ENCODE measurements at places on chromosomes 16 and 17. TPM values are rescaled to one million over a fixed set of nuclear protein-coding genes. Genes with fewer than 3 reads are reported as not detected.

- DNase-seq = peak; percentile 51
These were observed 148.7 kb upstream of the ZFHX3 start for GRCh38 chr16:73196670-73197069.

DNA sequence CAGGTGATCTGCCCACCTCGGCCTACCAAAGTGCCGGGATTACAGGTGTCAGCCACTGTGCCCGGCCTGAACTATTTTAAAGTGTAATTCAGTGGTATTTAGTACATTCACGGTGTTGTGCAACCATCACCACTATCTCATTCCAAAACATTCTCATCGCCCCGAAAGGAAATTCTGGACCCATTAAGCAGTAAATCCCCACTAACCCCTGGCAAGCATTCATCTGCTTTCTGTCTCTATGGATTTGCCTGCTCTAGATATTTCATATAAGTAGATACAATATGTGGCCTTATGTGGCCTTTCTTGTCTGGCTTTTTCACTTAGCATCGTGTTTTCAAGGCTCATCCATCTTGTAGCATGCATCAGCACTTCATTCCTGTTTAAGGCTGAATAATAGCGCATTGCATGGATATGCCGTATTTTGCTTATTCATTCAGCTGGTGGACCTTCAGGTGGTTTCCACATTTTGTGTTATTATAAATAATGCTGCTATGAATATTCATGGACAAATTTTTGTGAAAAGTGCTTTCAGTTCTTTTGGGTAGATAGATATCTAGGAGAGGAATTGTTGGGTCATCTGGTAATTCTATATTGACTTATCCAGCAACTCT lies 8.4 kb upstream of the HERPUD1 start:
- no peak for DNase-seq

DNA sequence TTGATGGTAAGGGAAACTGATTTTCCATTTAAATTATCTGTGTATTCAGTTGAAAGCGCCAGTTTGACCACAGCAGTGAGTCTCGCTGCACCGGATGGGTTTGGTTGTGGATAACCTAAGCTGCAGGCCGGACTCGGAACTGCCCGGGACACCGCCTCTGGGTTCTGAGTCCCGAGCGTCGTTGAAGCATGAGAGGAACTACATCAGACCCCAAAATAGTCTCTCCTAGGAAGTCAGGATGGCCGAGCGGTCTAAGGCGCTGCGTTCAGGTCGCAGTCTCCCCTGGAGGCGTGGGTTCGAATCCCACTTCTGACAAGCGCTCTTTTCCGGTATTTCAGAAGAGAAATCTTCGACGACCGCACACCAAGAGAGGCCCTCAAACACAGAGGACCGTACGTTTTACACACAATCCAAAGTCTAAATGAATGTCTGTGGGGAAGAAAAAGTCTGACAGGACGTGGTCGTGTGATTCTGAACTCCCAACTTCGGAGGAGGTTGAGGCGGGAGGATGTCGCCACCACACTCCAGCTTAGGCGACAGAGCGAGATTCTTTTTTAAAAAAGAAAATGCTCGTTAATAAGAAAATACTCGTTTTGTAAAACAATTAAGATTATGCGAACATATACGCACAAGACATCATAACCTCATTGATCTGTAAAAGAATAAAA lies 15.4 kb upstream of the PLLP start:
- peak; percentile 80 for DNase-seq

DNA sequence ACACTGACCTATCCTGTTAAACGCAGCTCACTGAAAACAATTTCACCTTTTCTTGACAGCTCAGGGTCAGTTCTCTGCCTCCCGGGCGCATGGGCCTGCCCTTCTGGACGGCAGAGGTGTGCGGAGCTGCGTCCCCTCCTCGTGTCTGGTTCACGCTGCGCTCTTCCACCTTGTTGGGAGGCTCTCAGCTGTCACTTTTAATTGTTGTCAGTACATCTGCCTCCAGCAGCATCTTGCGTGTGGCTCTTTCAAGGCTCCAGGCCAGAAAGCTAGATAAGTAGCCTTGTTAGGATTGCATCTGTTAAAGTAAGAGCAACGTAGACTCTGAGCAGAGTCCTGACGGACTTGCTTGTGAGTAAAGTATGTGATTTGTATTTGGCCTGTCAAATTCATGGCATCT lies 59.4 kb downstream of the MGAT5B start:
- DNase-seq = no peak

DNA sequence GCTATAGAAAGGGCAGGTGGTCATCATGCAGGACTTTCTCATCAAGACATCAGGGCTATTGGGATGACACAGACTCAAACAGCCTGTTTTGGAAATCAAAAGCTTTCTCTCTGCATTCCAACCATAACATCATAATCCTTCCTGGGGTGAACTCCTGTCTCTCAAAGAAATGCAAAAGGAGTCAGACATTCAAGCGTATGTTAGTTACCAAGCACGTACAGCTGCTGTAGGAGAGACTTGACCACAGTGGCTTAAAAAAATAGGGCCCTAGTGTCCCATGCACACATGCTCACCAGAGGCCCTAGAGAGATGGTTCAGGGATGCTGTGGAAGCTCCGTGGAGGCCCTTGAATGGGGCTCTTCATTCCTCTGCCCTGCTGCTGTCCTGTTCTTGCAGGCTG lies 24.6 kb upstream of the FOXF1 start:
- DNase-seq = no peak

DNA sequence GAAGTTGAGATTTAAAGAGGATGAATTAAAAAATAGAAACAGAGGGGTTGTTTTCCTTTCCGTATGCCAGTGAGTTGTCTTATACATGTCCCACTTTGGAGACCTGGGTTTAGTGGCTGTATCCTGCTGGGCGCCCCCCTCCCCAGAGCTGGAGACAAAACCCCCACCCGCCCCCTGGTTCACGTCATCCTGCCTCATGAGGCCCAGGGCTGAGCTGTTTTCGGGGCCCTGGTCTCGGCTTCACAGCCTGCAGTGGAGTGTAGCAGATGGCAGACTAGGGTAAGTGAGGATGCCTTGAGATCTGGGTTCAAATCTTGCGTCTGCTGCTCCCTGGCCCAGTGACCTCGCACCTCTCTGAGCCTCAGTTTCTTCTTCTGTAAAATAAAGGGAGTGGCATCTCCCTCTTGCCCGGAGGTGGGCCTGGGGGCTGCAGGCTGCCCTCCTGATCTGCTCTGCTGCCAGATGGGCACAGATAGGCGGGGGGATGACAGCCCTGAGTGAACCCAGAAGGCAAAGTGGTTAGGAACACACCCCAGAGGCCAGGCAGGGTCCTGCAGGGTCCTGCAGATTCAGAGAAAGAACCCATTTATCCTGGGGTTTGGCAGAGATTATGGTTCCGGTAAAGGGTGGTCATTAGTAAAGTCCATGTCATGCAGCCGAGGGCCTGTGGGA lies 45.1 kb downstream of the SOCS3 start:
- no peak for DNase-seq

- no peak for DNase-seq
These were observed 5.8 kb downstream of the CBLN1 start for GRCh38 chr16:49275870-49276269.

- no peak for DNase-seq
These were observed 14.6 kb downstream of the STH start for GRCh38 chr17:46013502-46014165.

- no peak for DNase-seq
These were observed 217.4 kb upstream of the PSMD7 start for GRCh38 chr16:74079232-74079586.

GRCh38 chr17:80012765-80013741 lies 22.6 kb downstream of the TBC1D16 start:
- DNase-seq = no peak

GRCh38 chr16:50651835-50652438 lies 29.2 kb downstream of the SNX20 start:
- DNase-seq = no peak

GRCh38 chr17:47279062-47279801 lies 25.6 kb downstream of the ITGB3 start:
- no peak for DNase-seq

- DNase-seq = no peak
These were observed 28.7 kb upstream of the ABCA6 start for GRCh38 chr17:69170377-69170776.

DNA sequence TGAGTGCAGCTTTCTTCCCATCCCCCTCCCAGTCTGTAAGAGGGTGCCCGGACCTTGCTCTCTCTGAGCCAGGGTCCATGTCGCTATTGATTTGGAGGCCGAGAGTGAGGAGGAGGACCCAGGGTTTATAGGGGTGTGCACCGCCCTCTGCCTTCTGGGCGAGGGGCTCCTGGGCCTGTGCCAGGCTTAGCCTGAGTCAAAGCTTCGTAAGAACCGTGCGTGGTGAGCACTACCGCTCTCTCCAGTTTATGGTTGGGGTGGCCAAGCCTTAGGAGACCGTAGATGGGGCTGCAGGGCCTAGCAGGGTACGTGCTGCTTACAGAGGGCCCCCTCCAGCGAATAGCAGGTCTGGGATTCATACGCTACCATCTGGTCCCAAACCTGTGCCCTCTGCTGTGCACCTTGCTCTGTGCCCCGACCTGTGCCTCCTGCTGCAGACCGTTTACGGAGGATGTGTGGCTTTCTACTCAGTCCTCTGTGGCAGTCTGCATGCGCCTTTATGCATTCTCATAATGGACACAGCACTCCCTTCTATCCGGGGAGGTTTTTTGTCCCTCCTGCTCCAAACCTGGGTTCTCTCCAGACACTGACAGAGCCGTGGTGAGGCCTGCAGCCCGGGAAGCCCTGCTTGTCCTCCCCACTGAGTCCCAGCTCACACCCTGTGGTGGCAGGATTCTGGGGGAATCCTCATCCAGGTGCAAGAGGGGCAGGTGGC lies 54.7 kb downstream of the PGS1 start:
- DNase-seq = no peak

- DNase-seq = no peak
These were observed 367.4 kb downstream of the HAPSTR1 start for GRCh38 chr16:9458816-9459215.

GRCh38 chr17:17787568-17787967 lies 49.2 kb downstream of the SREBF1 start:
- DNase-seq = no peak

GRCh38 chr17:77419547-77420094 lies 278.9 kb downstream of the SEC14L1 start:
- peak; percentile 79 for DNase-seq

GRCh38 chr17:70098030-70098429 lies 23.0 kb downstream of the KCNJ16 start:
- no peak for DNase-seq

GRCh38 chr16:48008011-48008525 lies 147.7 kb downstream of the ABCC12 start:
- peak; percentile 11 for DNase-seq

DNA sequence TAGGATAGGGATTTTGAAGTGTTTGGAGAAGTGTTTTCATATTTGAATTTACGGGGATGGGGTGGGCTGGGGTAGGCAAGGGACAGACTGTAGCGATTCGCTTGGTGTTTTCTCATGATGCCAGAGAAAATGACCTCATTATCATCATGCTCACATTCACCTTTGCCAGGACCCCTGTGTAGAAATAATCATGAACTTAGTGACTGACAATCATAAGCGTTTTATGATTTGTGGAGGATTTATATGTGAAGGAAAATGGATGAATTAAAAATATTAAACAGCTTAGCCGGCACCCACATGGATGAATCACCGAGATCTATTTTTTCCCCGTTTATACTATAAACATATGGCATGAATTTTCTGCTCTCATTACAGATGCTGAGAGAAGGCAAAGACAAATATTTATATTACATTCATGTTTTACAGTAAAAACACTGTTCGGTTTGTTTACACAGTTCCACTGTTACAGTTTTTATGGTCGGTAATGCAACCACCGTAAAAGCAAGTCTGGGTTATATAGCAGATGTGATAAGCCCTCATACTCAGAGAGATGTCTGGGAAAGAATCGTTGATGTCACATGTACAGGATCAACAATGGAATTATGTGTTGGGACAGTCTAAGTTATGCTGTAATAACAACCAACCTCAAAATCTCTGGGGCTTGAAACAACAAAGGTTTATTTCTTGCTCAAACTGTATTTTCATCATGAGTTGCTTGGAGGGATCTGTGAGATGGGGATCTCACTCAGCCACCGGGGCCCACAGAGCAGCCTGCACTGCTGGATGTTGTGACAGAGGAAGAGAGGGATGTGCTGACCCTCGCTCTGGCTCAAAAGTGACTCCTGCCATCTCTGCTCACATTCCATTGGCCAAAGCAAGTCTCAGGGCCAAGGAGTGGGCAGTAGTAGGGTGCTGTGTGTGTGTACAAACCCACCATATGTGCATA lies 85.1 kb downstream of the WWOX start:
- peak; percentile 22 for DNase-seq

DNA sequence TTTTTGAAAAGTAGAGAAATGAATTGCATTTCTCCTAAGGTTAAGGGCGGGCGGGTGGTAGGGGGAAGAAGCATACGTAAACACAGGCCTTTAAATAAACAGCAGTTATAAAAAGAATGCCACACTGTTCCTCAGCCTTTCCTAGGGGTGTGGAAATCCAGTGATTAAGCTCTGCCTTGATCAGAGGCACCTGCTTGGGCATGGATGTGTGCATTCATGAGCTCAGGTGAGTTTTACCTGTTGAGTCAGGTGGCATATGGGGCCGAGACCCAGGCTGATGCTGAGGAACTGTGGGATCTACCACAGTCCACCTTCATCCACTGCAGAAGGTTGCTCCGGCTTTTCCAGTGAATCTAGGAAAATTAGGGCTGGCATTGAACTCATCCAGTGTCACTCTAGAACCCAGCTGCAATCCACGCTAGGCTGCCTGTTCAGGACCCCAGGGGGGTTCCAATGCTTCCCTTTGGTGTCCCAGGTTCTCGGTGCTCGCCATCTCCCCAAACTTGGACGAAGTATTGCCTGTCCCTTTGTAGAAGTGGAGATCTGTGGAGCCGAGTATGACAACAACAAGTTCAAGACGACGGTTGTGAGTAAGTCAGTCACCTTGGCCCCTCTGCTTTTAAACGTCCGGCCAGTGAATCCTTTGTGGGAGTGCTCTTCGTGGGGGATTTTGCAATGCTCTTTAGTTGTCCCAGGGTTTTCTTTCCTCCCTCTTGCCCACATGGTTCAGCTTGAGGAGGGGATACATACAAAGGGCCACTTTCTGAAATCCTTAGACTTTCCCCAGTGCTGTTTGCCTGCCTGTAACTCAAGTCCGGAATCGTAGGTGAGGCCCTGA lies 72.7 kb downstream of the SDR42E1 start:
- DNase-seq = no peak

GRCh38 chr16:8530752-8531384 lies 59.4 kb downstream of the TMEM114 start:
- no peak for DNase-seq

Gene COX10
- 18.0 TPM for polyA plus RNA-seq

Gene NETO2
- polyA plus RNA-seq = 9.4 TPM

Gene TBC1D26
- polyA plus RNA-seq = 1.4 TPM

Gene PCGF2
- 42.1 TPM for polyA plus RNA-seq

Gene AATK
- 3.6 TPM for polyA plus RNA-seq

Gene MAZ
- 219 TPM for polyA plus RNA-seq

Gene VWA3A
- 0.03 TPM for polyA plus RNA-seq

Gene CD300LB
- not detected for polyA plus RNA-seq

Measured in H1 (cell line).